ENCODE measurements at places on chromosomes 16 and 17. TPM values are rescaled to one million over a fixed set of nuclear protein-coding genes. Genes with fewer than 3 reads are reported as not detected.

Gene TNS4
- total RNA-seq = not detected

Gene PDILT
- not detected for total RNA-seq

Gene CLEC18C
- total RNA-seq = 0.19 TPM

Gene KRTAP4-1
- not detected for total RNA-seq

Gene RNF222
- not detected for total RNA-seq

Gene CRHR1
- not detected for total RNA-seq

Gene HYDIN
- not detected for total RNA-seq

Gene RPRML
- 0.09 TPM for total RNA-seq

Gene TEKT1
- not detected for total RNA-seq

Gene TMEM204
- total RNA-seq = 26.6 TPM

Gene GRB7
- not detected for total RNA-seq

Gene PRKCB
- total RNA-seq = not detected

Gene AURKB
- total RNA-seq = 35.2 TPM

Gene UTP4
- total RNA-seq = 18.7 TPM

Gene C17orf78
- total RNA-seq = not detected

Gene ZSCAN10
- total RNA-seq = not detected

Gene IRX6
- not detected for total RNA-seq

Gene GPR179
- not detected for total RNA-seq

Gene CCDC40
- total RNA-seq = 1.5 TPM

Gene GNAO1
- total RNA-seq = not detected

Gene CDYL2
- total RNA-seq = 26.4 TPM

Gene NEUROD2
- total RNA-seq = not detected

Gene CDIP1
- total RNA-seq = 11.8 TPM

Gene TPSAB1
- not detected for total RNA-seq

Gene CDRT4
- 2.5 TPM for total RNA-seq

Gene EFNB3
- total RNA-seq = 0.38 TPM

Gene PRR29
- 0.28 TPM for total RNA-seq

Gene SMIM36
- not detected for total RNA-seq
